Left renal pelvis (tissue), 4 donors: ENCODE measurements at places on chromosomes 2 and 18.

- no peak for DNase-seq
These were observed 26.8 kb downstream of the SMAD7 start for GRCh38 chr18:48923746-48924629.

GRCh38 chr2:175461839-175462238 is 280.3 kb upstream of the ATP5MC3 start:
- DNase-seq, result no peak

GRCh38 chr2:60706021-60706420 is 50.0 kb upstream of the PAPOLG start:
- no peak for DNase-seq

- DNase-seq, result no peak
These were observed 11.7 kb downstream of the GPR75 start for GRCh38 chr2:53848062-53848461.

GRCh38 chr18:7456376-7456775 is 110.7 kb upstream of the PTPRM start:
- DNase-seq, result no peak

DNA sequence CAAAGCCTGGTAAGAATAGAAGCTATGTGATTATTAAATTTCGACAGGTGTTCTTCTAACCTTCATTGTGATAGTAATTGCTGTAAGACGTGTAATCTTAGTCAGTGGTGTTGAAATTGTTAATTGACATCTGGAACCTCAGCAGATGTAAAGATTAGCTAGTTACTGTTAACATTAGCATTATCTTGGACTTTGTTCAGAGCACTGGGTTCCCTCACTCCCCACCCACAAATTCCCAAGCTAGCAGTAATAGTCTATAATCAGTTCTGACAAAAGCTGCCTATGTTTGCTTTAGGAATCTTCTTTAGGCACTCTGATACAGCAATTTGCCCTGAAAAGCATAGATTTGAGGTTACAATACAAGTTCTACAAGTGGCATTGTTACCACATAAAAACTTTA is 233.7 kb downstream of the EN1 start:
- DNase-seq, result no peak

DNA sequence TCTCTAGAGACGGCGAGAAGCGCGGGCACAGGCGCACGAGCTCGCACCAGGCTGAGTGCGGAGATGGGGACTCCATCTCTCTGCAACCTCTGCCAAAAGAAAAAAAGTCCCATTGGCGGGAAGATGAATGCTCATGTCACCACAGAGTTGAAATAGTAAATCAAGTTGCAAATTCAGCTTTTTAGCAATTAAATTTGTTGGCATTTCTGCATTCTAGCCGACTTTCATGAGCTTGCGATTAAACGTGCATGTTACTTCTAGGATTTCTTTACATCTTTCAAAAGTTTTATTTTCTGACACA is 588 bp downstream of the CHAC2 start:
- DNase-seq, result no peak

DNA sequence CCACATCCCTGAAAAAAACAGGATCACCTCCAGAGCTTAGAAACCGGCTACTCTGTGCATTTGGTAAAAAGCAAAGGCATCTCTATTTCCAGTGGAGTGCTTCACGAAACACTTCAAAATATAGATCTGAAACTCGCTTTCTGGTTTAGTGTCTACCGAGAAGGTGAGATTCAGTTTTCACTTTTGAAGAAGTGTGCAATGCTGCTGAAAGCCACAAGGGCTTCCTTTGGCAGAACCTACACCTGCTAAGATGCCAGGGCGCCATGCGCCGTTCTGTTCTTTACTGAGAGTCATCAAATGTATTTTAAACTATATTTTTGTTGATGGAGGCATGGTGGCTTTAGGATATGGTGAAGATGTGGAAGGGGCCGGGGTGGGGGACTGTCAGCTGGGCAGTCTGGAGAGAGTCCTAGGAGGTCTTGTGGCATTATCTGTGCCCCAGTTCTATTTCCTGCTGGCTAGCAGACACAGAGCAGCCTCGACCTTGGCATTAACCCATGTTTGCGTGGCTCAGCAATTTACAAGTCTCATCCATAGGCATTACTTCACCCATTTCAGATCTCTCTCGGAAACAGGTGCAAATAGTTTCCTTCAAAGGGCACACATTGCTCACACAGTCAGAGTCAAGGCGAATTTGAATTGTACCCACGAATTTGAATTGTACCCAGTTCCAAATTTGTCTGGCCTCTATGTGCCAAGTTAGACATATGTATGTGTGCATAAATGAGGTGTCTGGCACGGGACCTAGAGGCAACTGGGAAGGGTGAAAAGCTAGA is 46.7 kb upstream of the KCNF1 start:
- no peak for DNase-seq

DNA sequence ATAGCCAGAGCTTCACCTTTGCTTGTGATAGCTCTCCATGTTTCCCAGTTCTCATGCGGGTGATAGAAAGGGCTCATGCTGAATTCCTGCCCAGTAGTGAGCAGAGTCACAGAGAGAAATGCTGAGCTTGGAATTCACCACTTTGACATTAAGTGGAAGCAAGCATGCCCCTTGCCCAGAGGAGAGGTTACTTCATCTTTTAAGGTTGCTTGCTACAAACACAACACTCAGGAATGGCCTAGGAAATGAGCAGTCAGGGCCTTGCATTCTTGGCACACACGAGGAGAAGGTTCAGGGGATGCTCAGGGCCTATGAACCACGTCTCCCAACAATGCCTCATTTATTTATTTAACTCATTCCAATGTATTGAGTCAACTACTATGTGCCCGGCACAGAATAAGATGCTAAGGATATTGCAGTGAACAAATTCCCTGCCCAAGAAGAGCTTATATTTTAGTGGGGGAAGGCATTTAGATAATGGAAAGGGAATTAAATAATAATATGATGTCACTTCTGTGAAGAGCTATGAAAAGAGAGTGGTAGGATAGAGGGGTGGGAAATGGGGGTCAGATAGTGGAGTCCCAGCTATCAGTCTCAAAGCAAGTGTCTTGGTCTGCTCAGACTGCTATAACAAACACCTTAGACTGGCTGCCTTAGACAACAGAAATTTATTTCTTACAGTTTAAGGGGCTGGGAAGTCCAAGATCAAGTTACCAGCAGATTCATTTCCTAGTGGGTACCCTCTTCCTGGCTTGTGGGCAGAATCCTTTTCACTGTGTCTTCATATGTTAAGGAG is 42.1 kb downstream of the DDX18 start:
- DNase-seq, result no peak

GRCh38 chr2:199018826-199019225 is 438.9 kb downstream of the SATB2 start:
- no peak for DNase-seq

DNA sequence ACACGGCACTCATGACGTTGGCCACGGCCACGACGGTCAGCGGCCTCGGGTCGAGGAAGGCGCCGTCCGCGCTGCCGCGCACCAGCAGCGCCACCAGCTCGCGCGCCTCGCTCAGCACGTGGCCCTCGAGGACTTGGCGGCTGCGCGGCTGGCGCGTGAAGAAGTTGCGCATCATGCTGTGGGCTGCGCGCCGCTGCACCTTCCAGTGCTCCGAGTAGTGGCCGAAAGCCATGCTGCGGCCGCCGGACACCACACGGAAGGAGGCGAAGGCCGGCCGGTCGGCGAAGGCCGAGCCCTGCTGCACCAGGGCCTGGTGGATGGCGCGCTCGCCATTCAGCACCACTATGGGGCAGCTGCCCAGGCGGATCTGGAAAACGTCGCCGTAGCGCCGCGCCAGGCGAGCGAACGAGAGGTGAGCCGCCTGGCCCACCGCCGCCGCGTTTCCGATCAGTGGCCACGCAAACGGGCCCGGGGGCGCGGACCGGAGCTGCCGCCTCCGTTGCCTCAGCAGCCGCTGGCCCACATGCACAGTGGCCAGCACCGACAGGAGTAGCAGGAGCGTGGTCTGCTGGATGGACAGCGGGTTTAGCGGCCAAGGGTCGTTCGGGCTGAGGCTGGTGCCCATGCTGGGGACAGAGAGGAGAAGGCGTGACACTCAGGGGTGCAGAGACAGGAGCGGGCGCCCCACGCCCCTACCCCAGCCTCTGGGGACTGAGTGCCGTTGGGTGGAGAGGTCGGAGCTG is 1.0 kb downstream of the CYP1B1 start:
- no peak for DNase-seq

DNA sequence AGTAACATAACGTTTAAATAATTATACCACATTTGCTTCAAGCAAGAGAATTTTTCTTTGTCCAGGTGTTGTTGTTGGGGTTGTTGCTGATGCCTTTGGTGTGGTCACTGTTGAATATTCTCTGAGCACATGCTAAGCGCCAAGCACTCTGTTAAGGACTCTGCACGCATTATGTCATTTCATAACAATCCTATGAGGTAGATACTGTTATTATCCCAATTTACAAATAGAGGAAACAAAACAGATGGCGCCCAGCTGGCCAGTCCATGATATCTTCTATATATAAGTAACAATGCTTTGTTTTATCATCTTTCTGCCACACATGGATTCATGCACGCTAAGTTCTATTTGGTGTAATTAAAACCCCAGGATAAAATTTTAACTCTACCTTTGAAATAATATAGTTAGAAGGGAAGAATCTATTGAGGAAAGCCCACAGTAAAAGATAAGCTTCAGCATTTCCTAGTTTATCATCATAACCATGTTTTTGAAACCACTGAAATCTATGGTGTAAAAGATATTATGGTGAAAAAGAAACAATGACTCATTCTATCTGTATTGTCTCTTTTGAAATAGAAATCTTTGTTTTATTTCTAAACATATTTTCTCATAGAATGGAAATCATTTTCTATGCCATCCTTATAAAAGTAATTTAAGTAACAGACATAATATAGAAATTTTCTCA is 199.7 kb downstream of the PID1 start:
- DNase-seq, result no peak

- no peak for DNase-seq
These were observed 371.5 kb upstream of the SETBP1 start for GRCh38 chr18:44309185-44309584.

GRCh38 chr18:2139691-2140090 is 431.6 kb downstream of the METTL4 start:
- DNase-seq, result no peak
